A549 treated with ZK216348 at 1 μM for 4 hours (cell line): ENCODE measurements at places on chromosomes 3 and 15. TPM values are rescaled to one million over a fixed set of nuclear protein-coding genes. Genes with fewer than 3 reads are reported as not detected.

Gene KLHDC8B
- total RNA-seq: 4.4 to 6.3 TPM (median 5.8 TPM) in 5 replicates

Gene APPL1
- 10.5 to 21.0 TPM (median 16.0 TPM) in 5 replicates for total RNA-seq

Gene CCR8
- not detected in 5 replicates for total RNA-seq

Gene PIK3CA
- total RNA-seq: 3.3 to 8.4 TPM (median 6.6 TPM) in 5 replicates

Gene CCR3
- not detected in 5 replicates for total RNA-seq

Gene NPRL2
- 9.3 to 14.5 TPM (median 13.8 TPM) in 5 replicates for total RNA-seq

Gene PARL
- 61.4 to 67.9 TPM (median 65.1 TPM) in 5 replicates for total RNA-seq

Gene OR5K2
- not detected in 5 replicates for total RNA-seq

Gene GABRR3
- total RNA-seq: not detected in 5 replicates

Gene AEN
- total RNA-seq: 64.5 to 87.2 TPM (median 81.1 TPM) in 5 replicates

Gene RLBP1
- total RNA-seq: not detected in 5 replicates

Gene PFKFB4
- 10.8 to 18.0 TPM (median 13.9 TPM) in 5 replicates for total RNA-seq

Gene SUCNR1
- total RNA-seq: 0.09 to 0.16 TPM (median 0.09 TPM) in 3 of 5 replicates, not detected in the others

Gene ARIH1
- total RNA-seq: 60.9 to 83.7 TPM (median 73.5 TPM) in 5 replicates

Gene MBNL1
- 43.0 to 73.2 TPM (median 58.3 TPM) in 5 replicates for total RNA-seq

Gene SPSB4
- total RNA-seq: 0.08 to 0.38 TPM (median 0.16 TPM) in 5 replicates
